ENCODE measurements at places on chromosomes 13 and 19.

DNA sequence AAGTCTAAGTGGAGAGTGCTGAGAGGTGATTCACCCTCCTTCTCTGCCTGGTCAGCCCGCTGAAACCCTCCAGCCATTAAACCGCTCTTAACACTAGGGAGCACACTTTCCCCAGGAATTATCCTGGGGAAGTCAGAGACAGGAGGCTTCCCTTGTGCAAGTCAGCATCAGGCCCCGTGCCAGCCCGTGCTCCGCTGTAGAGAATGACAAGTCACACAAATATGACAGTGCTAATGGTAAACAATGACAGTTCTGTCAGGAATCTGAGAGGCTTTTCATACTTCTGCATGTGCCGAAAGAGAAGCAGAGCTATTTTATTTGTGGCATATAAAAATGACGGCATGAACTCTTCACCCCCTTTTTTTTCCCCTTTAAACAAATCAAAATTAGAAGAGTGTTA lies 816.9 kb upstream of the SLC10A2 start:
- DNase-seq: no peak

DNA sequence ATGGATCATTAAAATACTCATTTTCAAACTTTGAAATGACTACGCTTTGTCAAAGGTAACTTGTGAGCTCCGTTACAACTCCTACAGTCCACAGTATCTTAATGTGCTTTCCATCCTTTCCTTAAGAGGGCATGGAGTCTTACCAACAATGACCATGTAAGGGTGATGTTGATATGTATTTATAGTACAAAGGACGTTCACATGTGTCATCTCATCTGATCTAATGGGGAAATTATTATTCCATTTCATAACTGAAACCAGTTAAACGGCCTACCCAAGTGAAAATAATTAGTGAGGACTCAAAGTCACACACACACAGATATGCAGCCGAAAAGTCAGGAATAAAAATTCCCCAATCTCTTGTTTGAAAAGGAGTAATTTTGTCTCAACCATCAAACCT lies 9.6 kb downstream of the USP12 start:
- no peak for DNase-seq

DNA sequence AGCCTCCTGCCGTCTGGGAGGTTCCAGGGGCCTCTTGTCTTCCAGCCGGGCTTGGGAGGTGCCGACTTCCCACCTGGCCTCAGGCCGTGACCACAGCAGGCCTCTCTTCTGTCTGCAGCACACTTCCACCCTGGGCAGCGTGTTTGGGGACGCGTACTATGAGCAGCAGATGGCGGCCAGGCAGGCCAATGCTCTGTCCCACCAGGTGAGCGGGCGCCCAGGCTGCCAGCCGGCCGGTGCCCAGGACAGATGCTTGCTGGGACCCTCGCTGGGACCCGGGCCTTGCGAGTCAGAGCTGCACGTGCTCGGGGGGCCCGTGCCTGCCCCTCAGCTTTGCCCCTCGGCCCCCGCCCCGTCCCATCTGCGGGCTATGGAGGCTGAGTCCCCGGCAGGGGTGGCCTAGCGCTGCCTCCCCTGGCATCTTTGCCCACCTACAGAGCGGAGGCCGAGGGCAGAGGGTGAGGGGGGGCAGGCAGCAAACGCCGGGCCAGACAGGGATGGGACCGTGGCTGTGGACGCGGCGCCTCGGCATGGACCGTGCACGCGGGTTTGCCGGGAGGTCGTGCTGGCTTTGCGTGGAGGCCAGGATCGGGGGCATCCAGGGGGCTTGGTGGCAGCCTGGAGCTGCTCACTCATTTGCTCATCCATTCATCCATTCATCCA lies 16.2 kb downstream of the COMP start:
- no peak for DNase-seq

- DNase-seq: no peak
Observed at GRCh38 chr13:93227280-93227877, 772 bp downstream of the GPC6 start.

- no peak for DNase-seq
Observed at GRCh38 chr19:5655412-5655811, 24.9 kb downstream of the MICOS13 start.

DNA sequence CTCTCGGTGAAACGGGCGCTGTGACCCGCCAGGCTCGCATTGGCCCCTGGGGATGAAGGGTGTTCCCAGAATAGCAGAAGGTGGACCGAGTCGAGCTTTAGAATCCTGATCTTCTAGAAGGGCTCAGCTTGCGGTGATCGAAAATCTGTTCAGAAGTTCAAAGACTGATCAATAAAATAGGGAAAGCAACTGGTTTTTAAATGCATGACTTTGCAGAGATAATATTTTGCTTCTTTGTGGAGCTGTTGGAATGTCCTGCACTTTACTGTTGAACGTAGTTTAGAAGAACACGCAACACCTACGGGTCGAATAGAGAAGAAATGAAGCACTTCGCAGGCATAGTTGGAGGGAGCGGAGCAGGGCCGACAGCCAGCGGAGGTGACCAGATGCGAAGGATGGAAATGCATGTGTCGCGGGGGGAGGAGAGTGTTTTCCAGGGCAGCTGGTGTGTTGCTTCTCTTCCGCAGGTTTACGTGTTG lies 766 bp downstream of the CEBPG start:
- DNase-seq: no peak

DNA sequence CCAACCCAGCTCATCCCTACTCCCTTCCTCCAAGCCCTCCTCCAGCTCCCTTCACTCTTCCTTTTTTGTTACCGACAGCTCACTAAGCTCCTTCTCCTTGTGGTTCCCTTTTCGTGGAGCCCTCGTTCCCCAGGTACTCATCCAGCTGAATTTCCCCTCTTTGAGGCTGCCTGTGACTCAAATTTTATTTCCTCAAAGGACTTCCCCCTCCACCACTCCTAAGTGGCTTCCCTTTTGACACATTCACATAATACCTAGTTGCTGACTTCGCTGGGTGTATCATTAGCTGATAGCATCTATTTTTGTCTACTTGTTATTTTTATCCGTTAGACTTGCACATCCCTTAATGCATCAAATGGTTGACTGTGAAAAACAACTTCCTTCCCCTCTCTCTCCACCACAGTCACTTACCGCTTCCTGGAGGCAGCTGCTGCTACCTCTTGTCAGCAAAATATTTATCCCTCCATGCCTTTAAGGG lies 14.5 kb downstream of the FFAR2 start:
- no peak for DNase-seq

Measured in stimulated activated CD4-positive, alpha-beta T cell treated with anti-CD3 and anti-CD28 coated beads, Interleukin-12 subunit alpha, Interleukin-12 subunit beta, amount 100 ng/mL, for 24 hours (primary cell).